ENCODE measurements at places on chromosomes 2 and 18.

DNA sequence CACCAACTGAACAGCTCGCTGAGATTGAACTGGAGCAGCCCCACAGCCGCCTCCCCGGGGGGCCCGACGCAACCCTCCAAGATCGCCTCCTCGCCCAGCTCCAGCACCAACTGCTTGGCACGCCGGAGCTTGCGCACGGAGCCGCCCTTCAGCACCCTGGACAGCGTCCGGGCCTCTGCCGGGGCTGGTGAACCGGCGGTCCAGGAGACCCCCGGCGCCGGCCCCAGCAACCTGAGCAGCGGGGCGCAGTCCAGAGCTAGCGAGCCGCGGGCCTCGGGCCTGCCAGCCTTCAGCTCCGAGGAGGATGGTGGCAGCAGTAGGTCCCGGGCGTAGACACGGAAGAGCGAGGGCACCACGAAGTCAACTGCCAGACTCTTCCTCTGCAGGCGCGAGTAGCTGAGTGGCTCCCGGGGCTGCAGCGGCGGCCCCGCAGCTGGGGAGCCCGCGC lies 1.2 kb downstream of the ALK start:
- DNase-seq = peak; percentile 58

DNA sequence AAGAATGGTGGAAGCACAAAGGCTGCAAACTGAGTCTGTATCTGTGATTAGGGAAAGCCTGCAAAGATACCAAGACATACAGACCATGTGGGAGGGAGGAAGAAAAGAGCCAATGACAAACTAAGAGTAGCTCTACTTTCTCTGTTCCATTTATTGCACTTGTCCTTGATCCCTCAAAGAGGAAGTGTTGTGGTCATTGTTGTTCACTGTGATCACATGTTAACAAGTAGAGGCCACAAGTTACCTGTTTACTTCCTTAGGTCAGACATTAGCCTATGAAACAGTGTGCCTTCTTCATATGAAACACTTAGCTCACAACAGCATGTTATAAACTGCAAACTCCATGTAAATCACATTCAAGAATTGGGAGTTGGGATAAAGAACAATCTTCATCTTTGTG lies 32.6 kb downstream of the MAP2 start:
- no peak for DNase-seq

GRCh38 chr18:71374294-71375000 lies 1085.6 kb downstream of the SOCS6 start:
- no peak for DNase-seq

DNA sequence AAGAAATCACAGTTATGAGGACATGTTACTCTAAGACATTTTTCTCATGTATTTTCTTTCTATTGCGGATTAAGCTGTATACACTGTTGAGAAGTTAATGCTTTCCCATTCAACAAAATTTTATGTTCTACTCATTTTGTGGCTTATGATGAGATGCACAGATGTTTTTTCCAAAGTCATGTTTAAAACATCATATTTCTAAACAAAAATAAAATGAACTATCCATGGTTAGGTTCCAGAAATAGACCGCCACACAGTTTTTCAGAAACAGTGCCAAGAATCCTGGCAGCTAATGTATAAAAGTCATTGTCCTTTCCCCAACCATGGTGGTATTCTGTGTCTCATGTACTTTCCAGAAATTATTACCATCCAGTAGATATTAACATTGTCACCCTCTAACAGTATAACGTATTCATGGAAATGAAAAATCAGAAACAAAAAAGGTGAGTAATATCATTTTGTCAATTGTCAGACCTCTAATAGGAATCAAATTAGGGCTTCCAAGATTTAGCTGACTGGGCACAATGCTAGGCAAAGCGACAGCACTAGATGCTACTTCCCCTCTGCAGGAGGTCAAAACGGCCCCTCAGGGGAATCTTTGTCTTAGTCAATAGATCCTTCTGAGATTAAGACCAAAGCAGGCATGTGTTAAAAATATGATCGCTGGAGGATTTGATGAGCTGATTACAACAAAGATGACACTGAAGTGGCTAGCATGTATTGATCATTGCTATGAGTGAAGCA lies 54.4 kb upstream of the ZNF397 start:
- DNase-seq = no peak

DNA sequence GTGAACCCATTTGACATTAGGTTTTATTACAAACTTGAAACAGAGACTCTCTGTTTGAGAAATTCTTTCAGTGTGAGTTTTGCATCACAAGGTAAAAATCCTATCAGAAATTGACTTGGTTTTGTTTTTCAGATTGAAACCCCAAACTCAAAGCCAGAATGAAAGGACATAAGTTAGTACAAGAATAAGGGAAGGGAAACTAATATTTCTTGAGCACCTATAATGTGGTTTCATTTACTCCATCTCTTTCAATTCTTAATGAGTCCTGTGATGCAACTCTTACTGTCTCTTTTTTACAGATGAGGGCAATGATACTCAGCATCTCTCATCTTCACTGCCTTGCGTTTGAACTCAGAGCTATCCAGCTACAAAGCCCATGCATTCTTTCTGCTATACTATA lies 210.0 kb upstream of the SIX3 start:
- no peak for DNase-seq

GRCh38 chr2:170885130-170885791 lies 43.8 kb upstream of the GORASP2 start:
- DNase-seq = no peak

- DNase-seq = no peak
These were observed 341.4 kb downstream of the ZNF516 start for GRCh38 chr18:76153691-76154090.

DNA sequence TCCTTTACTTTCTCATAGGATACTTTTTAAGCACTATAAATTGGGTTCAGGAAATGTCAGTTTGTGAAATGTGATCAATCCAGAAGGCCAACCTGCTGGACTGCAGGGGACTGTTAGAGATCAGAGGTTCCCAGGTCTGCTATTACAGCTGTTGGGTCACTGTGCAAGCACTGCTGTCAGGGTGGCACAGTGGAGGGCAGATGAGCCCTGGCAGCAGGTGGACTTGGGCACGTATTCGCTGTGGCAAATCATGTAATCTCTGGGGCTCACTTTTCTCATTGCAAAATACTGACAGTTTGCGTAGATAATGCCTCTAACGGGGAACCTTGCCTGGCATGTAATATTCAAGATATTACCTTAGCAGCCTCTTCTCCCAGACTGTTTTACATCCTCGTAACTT lies 18.1 kb downstream of the RAB31 start:
- DNase-seq = no peak

- peak; percentile 45 for DNase-seq
These were observed 5.4 kb upstream of the IL1R1 start for GRCh38 chr2:102137138-102137537.

GRCh38 chr2:144511226-144511810 lies 8.6 kb downstream of the ZEB2 start:
- no peak for DNase-seq

- DNase-seq = no peak
These were observed 22.0 kb downstream of the RASGRP3 start for GRCh38 chr2:33498291-33498956.

- no peak for DNase-seq
These were observed 1186.3 kb upstream of the CELF4 start for GRCh38 chr18:38751898-38752297.

DNA sequence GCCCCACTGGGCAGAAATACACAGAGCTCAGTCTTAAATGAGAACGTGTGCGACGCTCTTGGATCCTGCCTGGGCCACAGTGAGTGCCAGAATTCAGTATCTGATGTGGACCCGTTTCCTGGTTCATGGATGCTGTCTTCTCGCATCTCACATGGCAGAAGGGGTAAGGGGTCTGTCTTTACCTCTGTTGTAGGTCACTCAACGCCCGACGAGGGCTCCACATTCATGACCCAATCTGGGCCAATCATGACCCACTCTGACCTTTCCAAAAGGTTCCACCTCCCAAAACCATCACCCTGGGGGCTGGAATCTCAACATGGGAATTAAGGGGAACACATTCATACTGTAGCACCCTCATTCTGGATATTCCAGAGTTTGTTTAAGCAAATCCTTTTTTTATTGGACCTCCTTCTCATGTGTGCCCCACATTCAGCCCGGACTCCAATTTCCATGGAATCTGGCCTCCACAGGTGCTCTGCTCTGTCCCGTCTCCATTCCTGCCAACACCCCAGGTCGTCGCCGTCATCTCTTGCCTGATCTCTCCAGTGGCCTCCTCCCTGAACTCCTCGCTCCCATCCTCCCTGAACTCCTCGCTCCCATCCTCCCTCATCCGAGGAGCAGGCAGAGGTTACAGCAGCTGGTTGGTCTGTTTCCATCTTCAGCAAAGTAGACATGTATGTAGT lies 78.9 kb upstream of the OTOS start:
- DNase-seq = no peak

DNA sequence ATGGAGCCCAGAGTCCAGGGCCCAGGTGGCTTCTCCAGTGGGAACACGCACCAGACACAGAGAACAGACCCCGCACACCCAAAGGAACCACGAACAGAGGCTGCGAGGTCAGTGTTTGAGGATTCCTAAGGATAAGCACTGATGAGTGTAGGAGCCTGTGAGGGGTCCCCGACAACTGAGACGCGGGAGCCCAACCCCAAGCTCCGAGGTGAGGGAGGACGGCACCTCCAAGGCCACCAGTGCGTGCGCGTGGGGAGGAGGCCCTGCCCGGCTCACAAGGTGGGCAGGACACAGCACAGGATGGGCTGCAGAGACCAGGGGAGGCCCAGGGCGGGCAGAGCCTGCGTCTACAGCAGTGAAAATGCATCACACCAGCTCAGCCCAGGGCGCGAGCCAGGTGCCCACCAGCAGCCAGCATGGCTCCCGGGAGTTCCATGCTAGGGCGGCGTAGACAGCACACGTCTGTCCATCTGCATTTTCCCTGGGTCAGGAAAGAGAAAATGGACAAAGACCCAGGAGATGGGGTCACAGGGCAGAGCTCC lies 189.1 kb downstream of the EIPR1 start:
- DNase-seq = no peak

DNA sequence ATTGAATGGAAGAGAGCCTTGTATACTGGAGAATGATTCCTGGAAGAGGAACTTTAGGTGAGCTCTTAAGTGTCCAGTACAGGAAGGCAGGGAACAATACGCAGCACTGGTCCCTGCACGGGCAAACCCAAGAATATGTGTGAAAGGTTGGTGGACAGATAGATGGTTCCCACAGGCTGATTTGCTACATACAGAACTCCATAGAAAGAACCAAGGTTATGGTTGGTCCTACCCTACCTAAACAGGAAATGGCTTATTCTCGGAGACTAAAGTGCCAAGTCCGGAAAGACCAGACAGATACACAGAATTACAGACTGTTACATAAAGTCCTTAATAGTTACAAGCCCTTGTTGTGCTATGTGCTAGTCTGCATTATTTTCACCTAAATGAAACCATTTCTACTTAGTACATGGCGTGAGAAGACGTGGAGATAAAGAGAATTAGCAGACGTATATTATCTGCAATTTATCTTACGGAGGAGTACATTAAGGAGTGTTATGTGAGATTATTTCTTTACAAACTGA lies 1.2 kb downstream of the REV1 start:
- DNase-seq = no peak

DNA sequence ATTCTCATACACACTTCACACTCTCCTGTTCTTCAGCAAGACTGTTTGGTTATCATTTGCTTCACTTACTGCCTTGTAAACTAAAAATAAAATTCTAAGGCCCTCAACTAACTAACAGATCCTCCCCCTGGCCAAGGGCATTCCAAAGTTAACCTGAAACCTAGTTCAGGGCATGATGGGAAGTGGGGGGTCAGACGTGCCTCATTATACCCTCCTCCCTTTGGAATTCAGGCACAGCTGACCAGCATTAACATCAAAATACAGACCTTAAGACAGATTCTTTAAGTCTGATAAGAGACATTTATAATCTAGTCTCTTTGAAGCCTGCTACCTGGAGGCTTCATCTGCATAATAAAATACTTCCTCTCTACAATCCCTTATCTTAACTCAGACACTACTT lies 221.0 kb downstream of the NOL4 start:
- no peak for DNase-seq

- no peak for DNase-seq
These were observed 231.8 kb upstream of the SPOPL start for GRCh38 chr2:138269765-138270164.

DNA sequence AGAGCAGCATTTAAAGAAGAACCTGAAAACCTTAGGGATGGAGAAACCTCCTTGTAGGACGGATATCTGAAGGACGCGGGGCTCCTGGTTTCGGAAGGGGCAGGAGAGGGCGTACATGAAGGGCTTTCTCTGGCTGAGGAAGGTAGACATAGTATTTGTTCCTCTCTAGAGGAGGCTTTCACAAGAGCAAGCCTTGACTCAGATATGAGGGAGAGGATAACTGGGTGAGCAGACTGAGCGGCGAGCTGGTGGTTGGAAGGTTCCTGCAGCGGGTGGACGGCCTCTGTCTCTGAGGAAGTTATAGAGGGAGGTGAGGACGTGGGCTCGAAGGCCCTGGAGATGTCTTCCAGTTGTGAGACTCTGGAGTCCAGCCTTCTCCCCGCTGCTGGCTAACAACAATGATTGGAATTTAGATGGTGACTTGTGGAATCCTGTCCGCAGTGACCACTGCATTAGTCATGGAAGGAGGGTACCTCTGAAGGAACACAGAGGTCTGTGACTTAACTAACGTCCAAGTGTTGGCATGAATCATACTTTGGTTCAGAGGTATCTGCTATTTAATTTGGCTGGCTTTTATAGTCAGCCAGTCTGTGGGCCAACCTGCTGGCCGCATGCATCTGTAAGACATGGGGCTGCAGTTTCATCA lies 80.9 kb downstream of the ASAP2 start:
- no peak for DNase-seq

GRCh38 chr18:48838921-48839818 lies 111.6 kb downstream of the SMAD7 start:
- no peak for DNase-seq

DNA sequence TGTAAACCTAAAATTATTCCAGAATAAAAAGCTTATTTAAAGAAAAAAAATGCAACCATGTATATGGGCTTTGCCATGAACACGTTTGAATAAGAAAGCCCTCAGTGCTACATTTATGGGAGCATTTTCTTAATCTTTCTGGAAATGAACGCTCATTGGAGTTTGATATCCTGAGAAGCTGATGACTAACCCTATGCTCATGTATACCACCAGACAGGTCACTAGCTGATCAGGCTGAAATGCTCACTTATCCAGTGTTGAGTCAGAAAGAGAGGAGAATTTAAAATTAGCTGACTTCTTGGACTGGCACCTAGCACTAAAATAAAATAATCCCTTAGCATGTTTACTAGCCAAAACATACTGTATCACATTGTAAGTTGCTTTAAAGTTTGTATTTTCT lies 254.9 kb upstream of the SIX3 start:
- no peak for DNase-seq

DNA sequence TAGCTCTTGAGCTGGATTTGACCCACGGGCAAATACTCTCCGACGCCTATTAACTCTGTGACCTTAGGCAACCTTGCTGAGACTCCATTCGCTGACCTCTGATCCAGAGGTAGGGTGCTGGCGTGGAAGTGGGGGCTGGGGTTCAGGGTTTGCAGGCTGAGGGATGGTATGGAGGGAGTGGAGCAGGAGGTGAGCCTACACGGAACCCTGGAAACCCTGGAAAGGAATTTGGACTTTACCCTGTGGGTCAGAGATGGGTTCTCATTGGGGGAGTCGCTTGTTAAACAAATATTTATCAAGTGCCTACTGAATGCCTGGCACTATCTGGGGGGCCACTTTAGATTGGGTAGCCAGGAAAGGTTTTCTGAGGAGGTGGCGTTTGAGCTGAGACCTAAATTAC lies 58.2 kb upstream of the FZD7 start:
- no peak for DNase-seq

Data from activated CD4-positive, alpha-beta T cell treated with anti-CD3 and anti-CD28 coated beads, Interleukin-2, amount 50 U/mL, for 48 hours (primary cell).